ENCODE measurements at places on chromosomes 6 and 20.

GRCh38 chr20:5596401-5597193 is 153.6 kb upstream of the SHLD1 start:
- H3K27ac ChIP-seq, result no peak overlapping the region
- H3K4me1 ChIP-seq, result no peaks in the 10 kb centered on the region
- H3K36me3 ChIP-seq, result peaks cover 11% of the 10 kb centered on the region
- no peak overlapping the region for H3K4me3 ChIP-seq

GRCh38 chr6:138896104-138896756 is 91.8 kb downstream of the REPS1 start:
- H3K4me1 ChIP-seq, result no peaks in the 10 kb centered on the region
- no peak overlapping the region for H3K27ac ChIP-seq
- no peak overlapping the region for H3K4me3 ChIP-seq
- peaks cover 43% of the 10 kb centered on the region for H3K36me3 ChIP-seq
- no peaks in the 10 kb centered on the region for H3K27me3 ChIP-seq
- DNase-seq, result no peak

DNA sequence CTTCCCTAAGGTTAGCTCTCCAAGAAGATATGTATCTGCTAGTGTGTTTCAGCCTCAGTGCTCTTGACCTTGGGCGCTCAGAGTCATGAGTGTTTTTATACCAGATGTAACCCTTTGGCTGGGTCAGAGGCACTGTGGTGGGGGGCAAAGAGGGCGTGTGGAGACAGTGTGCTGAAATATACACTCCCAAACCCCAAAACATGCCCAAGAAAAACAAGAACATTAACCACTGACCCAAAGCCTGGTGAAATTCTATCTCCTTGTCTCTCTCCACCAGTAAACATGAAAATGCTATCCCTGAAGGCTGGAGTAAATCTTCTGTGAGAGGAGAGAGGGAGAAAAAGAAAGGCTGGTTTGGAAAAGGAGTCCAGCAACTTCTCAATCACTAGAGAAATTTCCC is 47.9 kb downstream of the ISM1 start:
- peaks cover 9% of the 10 kb centered on the region for H3K27me3 ChIP-seq
- peaks cover 9% of the 10 kb centered on the region for H3K36me3 ChIP-seq
- peaks cover 14% of the 10 kb centered on the region for H3K4me1 ChIP-seq
- H3K4me3 ChIP-seq, result no peak overlapping the region
- no peak overlapping the region for H3K27ac ChIP-seq
- DNase-seq, result no peak

- H3K4me1 ChIP-seq, result peaks cover 20% of the 10 kb centered on the region
- no peak overlapping the region for H3K27ac ChIP-seq
Observed at GRCh38 chr6:129504456-129504855, 205.5 kb downstream of the ARHGAP18 start.

DNA sequence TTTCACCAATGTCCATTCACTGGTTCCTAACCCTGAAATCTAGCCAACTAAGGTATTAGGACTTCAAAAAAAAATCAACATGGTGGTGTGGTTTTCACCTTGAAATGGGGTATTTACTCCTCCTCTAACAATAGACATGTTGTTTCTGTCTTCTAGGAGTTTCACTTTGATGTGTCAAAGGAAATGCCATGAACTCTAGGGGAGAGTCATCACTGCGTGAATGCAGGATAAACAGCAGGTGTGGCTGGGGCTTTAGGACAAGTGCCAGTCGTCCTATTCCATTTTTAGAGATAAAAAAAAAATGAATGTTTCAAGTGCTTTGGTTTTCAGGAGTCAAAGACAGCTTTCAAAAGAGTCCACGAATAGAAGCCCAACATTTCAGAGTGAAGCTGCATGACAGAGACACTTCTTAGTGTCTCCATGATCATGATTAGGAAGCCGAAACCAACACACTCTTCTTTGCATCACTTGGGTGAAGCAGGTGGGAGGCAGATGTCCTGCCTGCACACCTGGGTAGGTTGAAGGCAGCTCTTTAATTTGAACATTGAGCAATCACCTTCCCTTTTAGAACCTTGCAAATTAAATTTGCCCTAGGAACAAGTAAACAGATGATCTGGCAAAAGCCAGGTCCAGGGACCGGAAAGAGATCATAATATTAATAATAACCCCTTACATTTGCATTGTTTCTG is 328.5 kb upstream of the PRDM1 start:
- H3K4me3 ChIP-seq, result no peak overlapping the region
- no peak overlapping the region for H3K27ac ChIP-seq
- peaks cover 10% of the 10 kb centered on the region for H3K4me1 ChIP-seq
- no peak for DNase-seq

- peaks cover 14% of the 10 kb centered on the region for H3K27me3 ChIP-seq
- H3K36me3 ChIP-seq, result no peaks in the 10 kb centered on the region
- no peak overlapping the region for H3K4me3 ChIP-seq
- peaks cover 29% of the 10 kb centered on the region for H3K4me1 ChIP-seq
- no peak for DNase-seq
- H3K27ac ChIP-seq, result no peak overlapping the region
Observed at GRCh38 chr6:41255638-41256246, 27.6 kb downstream of the TREML4 start.

All from type B pancreatic cell (in vitro differentiated cells).